ENCODE measurements at places on chromosomes 3 and 15. TPM values are rescaled to one million over a fixed set of nuclear protein-coding genes. Genes with fewer than 3 reads are reported as not detected.

The TGM5 gene
- total RNA-seq, result 121 TPM

GRCh38 chr3:188686324-188686723, 485.4 kb upstream of the TPRG1 start:
- no peak for DNase-seq

GRCh38 chr3:18378218-18378617, 46.9 kb downstream of the SATB1 start:
- no peak for DNase-seq

GRCh38 chr15:36358523-36358922, 220.9 kb upstream of the CDIN1 start:
- no peak for DNase-seq

GRCh38 chr3:50347187-50347813, 1.8 kb upstream of the ZMYND10 start:
- DNase-seq, result no peak

Data from lower leg skin (tissue), 4 donors.